HCT116 (cell line): ENCODE measurements at places on chromosomes 4 and X. TPM values are rescaled to one million over a fixed set of nuclear protein-coding genes. Genes with fewer than 3 reads are reported as not detected.
A peak's percentile ranks its signal among the peaks of the same experiment; 100 is the strongest.

CHRNA9 gene
- not detected for total RNA-seq

UGT2B17 gene
- total RNA-seq = not detected

ZXDA gene
- 3.8 TPM for total RNA-seq

HERC6 gene
- total RNA-seq = 4.9 TPM

REPS2 gene
- 4.5 TPM for total RNA-seq

MMRN1 gene
- 0.12 TPM for total RNA-seq

CCNG2 gene
- total RNA-seq = 34.1 TPM

ADRA2C gene
- total RNA-seq = 28.1 TPM

TSPAN7 gene
- total RNA-seq = 2.9 TPM

TGIF2LX gene
- not detected for total RNA-seq

LRCH2 gene
- not detected for total RNA-seq

DKK2 gene
- not detected for total RNA-seq

CFAP97 gene
- 57.7 TPM for total RNA-seq

TRIM60 gene
- not detected for total RNA-seq

MAGEA11 gene
- total RNA-seq = not detected

PDZD4 gene
- 0.30 TPM for total RNA-seq

GAGE12J gene
- not detected for total RNA-seq

NSG1 gene
- total RNA-seq = 0.12 TPM

HSD17B13 gene
- total RNA-seq = 0.81 TPM

ATP1B4 gene
- total RNA-seq = not detected

MOB1B gene
- 33.2 TPM for total RNA-seq

- no peak overlapping the region for H3K4me3 ChIP-seq
- H3K4me1 ChIP-seq = no peaks in the 10 kb centered on the region
- no peak overlapping the region for H3K27ac ChIP-seq
Observed at GRCh38 chrX:11597479-11597878, 68.2 kb downstream of the ARHGAP6 start.

- DNase-seq = no peak
- no peaks in the 10 kb centered on the region for H3K27me3 ChIP-seq
- H3K27ac ChIP-seq = no peak overlapping the region
Observed at GRCh38 chrX:113675278-113675677, 834.6 kb upstream of the AMOT start.

DNA sequence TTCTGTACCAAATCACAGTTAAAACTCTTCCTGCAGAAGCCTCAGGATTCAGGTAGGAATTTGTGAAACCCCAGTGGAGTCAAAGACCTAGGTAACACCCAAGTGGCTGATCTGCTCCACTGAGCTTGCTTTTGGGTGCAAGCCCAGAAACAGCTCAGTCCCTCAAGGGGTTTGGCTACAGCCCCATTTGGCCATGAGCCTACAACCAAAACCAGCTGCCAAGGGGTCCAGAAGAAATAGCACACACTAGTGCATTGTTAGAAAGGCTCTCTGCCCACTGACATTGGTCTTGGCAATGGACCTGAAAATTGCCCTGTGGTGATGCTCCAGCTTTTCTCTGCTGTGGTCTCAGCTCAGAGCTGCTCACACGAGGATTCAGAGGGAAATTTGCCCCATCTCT is 577.4 kb upstream of the INTU start:
- H3K27ac ChIP-seq = no peak overlapping the region
- DNase-seq = no peak
- no peaks in the 10 kb centered on the region for H3K27me3 ChIP-seq
- no peaks in the 10 kb centered on the region for H3K36me3 ChIP-seq
- no peak overlapping the region for H3K4me3 ChIP-seq
- H3K4me1 ChIP-seq = no peaks in the 10 kb centered on the region

- H3K4me1 ChIP-seq = no peaks in the 10 kb centered on the region
- H3K36me3 ChIP-seq = no peaks in the 10 kb centered on the region
- H3K27ac ChIP-seq = no peak overlapping the region
- H3K4me3 ChIP-seq = no peak overlapping the region
- no peaks in the 10 kb centered on the region for H3K27me3 ChIP-seq
- no peak for DNase-seq
Observed at GRCh38 chr4:181645489-181645888, 597.7 kb upstream of the TENM3 start.

GRCh38 chr4:53959343-53960120 is 104.9 kb downstream of the CHIC2 start:
- DNase-seq = no peak
- H3K36me3 ChIP-seq = no peaks in the 10 kb centered on the region
- no peak overlapping the region for H3K27ac ChIP-seq
- no peak overlapping the region for H3K4me3 ChIP-seq

- DNase-seq = no peak
- H3K27me3 ChIP-seq = no peaks in the 10 kb centered on the region
- H3K27ac ChIP-seq = no peak overlapping the region
- H3K36me3 ChIP-seq = no peaks in the 10 kb centered on the region
- H3K4me3 ChIP-seq = no peak overlapping the region
Observed at GRCh38 chr4:99148550-99148949, 4.5 kb upstream of the ADH4 start.

GRCh38 chrX:18354369-18355223 is at the start of gene SCML2:
Gene SCML2 (minus strand): TSS chrX:18354688. CDS start chrX:18334071, 20,617 bp downstream.
- H3K4me3 ChIP-seq = peak within 1 kb of the TSS; percentile 47
- no peaks in the 10 kb centered on the region for H3K36me3 ChIP-seq
- H3K27ac ChIP-seq = peak within 1 kb of the TSS; percentile 45; the same call in 1 of the 2 replicates
- H3K27me3 ChIP-seq = no peaks in the 10 kb centered on the region
- no peak for DNase-seq
- peaks cover 8% of the 10 kb centered on the region; the same call in 1 of the 2 replicates for H3K4me1 ChIP-seq

DNA sequence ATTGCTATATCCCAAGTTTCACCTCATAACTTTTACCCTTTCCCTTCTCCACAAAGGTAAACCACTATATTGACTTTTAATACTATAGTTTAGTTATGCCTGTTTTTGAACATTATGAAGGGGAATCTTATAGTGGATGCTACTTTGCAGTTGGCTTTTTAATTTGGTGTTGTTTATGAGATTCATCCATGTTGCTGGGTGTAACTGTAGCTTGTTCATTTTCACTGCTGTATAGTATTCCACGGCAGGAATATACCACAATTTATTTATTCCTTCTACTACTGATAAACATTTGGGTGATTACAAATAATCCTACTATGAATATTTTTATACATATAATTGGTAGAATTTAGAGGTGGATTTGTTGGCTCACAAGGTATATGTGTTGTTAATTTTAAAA is 88.4 kb upstream of the NALF2 start:
- H3K36me3 ChIP-seq = no peaks in the 10 kb centered on the region
- no peak overlapping the region for H3K4me3 ChIP-seq
- H3K27ac ChIP-seq = no peak overlapping the region
- DNase-seq = no peak
- H3K4me1 ChIP-seq = no peaks in the 10 kb centered on the region

GRCh38 chr4:19193274-19193981 is 1058.3 kb upstream of the SLIT2 start:
- H3K36me3 ChIP-seq = no peaks in the 10 kb centered on the region
- no peaks in the 10 kb centered on the region for H3K4me1 ChIP-seq
- H3K4me3 ChIP-seq = no peak overlapping the region
- no peak overlapping the region for H3K27ac ChIP-seq

GRCh38 chr4:93501946-93502345 is 326.6 kb upstream of the ATOH1 start:
- no peaks in the 10 kb centered on the region for H3K27me3 ChIP-seq
- H3K27ac ChIP-seq = no peak overlapping the region
- DNase-seq = no peak

DNA sequence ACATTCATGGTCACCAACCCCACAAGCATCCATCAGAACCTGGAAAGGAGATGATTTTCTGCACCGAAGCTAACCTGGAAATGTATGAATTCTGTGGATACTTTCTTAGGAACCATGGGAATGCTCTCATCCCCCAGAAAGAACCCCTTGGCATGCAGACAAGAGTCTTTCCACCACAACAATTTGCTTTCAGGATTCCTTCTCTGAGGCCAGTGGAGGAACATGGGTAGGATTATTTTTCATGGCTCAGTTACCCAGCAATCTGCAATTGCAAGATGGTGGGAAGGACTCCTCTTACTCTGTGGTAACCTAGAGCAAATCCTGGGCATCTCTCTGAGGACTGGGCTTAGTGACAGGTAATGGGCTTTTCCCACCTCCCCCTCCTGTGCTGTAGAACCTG is 131.9 kb upstream of the MSX1 start:
- no peaks in the 10 kb centered on the region for H3K4me1 ChIP-seq
- H3K36me3 ChIP-seq = no peaks in the 10 kb centered on the region
- no peak for DNase-seq
- no peaks in the 10 kb centered on the region for H3K27me3 ChIP-seq

GRCh38 chrX:117711782-117712181 is 404.8 kb downstream of the KLHL13 start:
- H3K4me3 ChIP-seq = no peak overlapping the region
- H3K27ac ChIP-seq = no peak overlapping the region
- no peaks in the 10 kb centered on the region for H3K4me1 ChIP-seq
- no peaks in the 10 kb centered on the region for H3K36me3 ChIP-seq
- H3K27me3 ChIP-seq = no peaks in the 10 kb centered on the region
- no peak for DNase-seq

DNA sequence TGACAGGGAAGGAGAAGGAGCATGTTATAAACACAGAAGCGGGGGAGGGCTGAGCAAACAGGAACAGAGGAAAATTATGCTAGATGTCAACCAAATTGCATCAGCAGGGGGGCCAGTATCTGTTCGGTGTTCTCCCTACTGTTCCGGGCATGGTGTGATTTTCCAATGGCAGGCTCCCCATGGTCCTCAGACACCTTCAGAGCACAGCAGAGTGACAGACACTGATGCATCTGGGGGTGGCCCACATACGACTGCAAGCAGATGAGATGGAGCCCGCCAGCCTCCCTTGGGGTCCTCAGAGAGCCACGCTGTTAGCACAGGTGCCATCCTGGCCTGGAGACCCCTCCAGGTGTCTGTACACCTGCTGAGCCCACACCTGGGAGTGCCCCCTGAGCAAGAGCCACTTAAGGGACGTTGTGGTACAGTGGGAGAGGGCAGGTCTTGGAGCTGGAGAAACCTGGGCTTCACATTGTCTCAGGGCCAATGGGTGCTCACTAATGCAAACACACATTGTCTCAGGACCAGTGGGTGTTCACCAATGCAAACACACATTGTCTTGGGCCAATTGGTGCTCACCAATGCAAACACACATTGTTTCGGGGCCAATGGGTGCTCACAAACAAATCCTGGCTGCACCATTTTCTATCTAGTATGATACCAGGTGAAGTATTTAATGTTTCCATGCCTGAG is 95.4 kb downstream of the SLC2A9 start:
- DNase-seq = no peak

GRCh38 chr4:133802359-133803140 is 399.0 kb downstream of the PABPC4L start:
- H3K27me3 ChIP-seq = no peaks in the 10 kb centered on the region
- H3K4me1 ChIP-seq = no peaks in the 10 kb centered on the region
- H3K4me3 ChIP-seq = no peak overlapping the region
- no peaks in the 10 kb centered on the region for H3K36me3 ChIP-seq

DNA sequence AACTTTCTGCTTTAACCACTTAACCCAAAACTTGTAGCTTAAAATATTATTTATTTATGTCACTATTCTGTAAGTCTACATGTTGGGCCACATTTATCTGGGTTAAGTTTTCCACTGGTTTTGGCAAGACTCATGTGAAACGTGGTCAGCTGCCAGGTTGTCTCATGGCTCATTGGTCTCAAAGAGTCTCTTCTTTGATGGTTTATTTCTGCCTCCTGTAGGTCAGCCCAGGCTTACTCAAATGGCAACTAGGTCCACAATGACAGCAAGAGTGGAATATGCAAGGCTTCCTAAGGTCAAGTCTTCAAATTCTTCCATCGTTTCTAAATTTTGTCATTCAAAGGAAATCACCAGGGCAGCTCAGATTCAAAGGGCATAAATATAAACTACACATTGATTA is 828.7 kb downstream of the PCDH7 start:
- DNase-seq = no peak
- H3K36me3 ChIP-seq = no peaks in the 10 kb centered on the region
- H3K4me1 ChIP-seq = no peaks in the 10 kb centered on the region
- no peak overlapping the region for H3K27ac ChIP-seq

- no peak overlapping the region for H3K27ac ChIP-seq
- no peak overlapping the region for H3K4me3 ChIP-seq
- no peaks in the 10 kb centered on the region for H3K4me1 ChIP-seq
- no peaks in the 10 kb centered on the region for H3K36me3 ChIP-seq
- H3K27me3 ChIP-seq = no peaks in the 10 kb centered on the region
Observed at GRCh38 chr4:127364397-127364796, 268.4 kb upstream of the INTU start.

DNA sequence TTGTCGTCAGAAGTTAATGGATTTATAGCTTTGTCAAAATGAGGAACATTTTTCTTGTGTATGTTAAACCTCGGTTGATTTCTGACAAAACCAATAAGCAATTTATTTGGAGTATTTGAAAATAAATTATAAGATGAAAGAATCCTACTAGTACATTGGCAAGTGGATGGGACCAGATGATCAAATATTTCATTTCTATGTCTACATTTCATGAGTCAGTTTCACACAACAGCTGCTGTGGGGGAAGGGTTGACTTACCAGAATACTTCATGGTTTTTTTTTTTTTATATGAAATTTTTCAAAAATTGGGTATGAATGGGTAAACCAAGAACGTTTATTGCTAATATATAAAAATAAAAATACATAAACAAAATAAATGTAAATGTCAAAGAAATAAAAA is 39.4 kb downstream of the RAPGEF2 start:
- no peak for DNase-seq
- no peaks in the 10 kb centered on the region for H3K36me3 ChIP-seq
- H3K27me3 ChIP-seq = no peaks in the 10 kb centered on the region
- peaks cover 5% of the 10 kb centered on the region; the same call in 1 of the 2 replicates for H3K4me1 ChIP-seq
- no peak overlapping the region for H3K4me3 ChIP-seq
- no peak overlapping the region for H3K27ac ChIP-seq

- H3K27me3 ChIP-seq = no peaks in the 10 kb centered on the region
- H3K36me3 ChIP-seq = no peaks in the 10 kb centered on the region
- no peak overlapping the region for H3K4me3 ChIP-seq
- no peak for DNase-seq
- H3K27ac ChIP-seq = no peak overlapping the region
Observed at GRCh38 chr4:145821766-145822165, 116.9 kb downstream of the ZNF827 start.

DNA sequence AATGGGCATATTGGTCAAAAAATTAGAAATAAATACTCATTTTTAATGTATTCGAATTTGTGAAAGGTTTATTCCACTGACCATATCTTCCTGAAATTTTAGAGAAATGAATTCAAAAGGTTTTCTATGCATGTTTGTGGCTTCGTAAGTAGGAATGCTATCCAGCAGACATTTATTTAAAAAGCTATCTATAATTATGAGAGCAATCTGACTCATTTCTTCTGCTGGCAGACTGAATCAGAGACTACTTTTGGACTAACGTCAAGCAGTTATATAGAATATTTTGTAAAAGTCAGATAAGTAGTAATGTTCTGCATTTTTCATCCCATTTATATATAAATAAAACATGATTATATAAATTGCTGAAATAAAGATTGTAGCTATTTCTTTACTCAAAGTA is 125.0 kb downstream of the SPCS3 start:
- H3K4me3 ChIP-seq = no peak overlapping the region
- no peak overlapping the region for H3K27ac ChIP-seq
- H3K36me3 ChIP-seq = no peaks in the 10 kb centered on the region
- DNase-seq = no peak

- H3K4me3 ChIP-seq = no peak overlapping the region
- no peak overlapping the region for H3K27ac ChIP-seq
- no peaks in the 10 kb centered on the region; the same call in 1 of the 2 replicates for H3K4me1 ChIP-seq
- no peak for DNase-seq
- no peaks in the 10 kb centered on the region for H3K27me3 ChIP-seq
- H3K36me3 ChIP-seq = no peaks in the 10 kb centered on the region
Observed at GRCh38 chr4:173231916-173232315, 63.3 kb downstream of the GALNT7 start.

GRCh38 chrX:39874202-39874816 is 223.4 kb downstream of the BCOR start:
- H3K27ac ChIP-seq = no peak overlapping the region
- H3K4me1 ChIP-seq = peaks cover 12% of the 10 kb centered on the region; the same call in 1 of the 2 replicates
- no peaks in the 10 kb centered on the region for H3K27me3 ChIP-seq
- H3K36me3 ChIP-seq = no peaks in the 10 kb centered on the region
- H3K4me3 ChIP-seq = no peak overlapping the region
